ENCODE measurements at places on chromosomes 2 and 18.

- DNase-seq: no peak
Observed at GRCh38 chr2:214651451-214651850, 158.0 kb downstream of the BARD1 start.

- no peak for DNase-seq
Observed at GRCh38 chr18:51668101-51668500, 470.6 kb upstream of the MEX3C start.

DNA sequence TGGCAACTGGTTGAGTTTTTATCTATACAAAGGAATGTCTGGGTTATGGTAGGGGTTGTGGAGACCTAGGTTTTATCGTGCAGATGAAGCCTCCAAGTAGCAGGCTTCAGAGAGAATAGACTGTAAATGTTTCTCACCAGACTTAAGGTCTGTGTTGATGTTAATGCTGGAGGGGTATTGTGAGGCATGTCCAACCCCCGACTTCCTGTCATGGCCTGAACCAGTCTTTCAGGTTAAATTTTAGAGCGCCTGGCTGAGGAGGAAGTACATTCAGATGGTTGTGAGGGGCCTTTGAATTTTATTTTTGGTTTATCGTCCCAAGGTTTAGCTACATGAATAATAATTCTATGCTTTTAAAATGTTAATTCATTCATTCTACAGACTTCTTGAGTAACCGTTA lies 435.1 kb downstream of the DLGAP1 start:
- no peak for DNase-seq

GRCh38 chr2:120385355-120386127 lies 39.6 kb downstream of the INHBB start:
- DNase-seq: no peak

DNA sequence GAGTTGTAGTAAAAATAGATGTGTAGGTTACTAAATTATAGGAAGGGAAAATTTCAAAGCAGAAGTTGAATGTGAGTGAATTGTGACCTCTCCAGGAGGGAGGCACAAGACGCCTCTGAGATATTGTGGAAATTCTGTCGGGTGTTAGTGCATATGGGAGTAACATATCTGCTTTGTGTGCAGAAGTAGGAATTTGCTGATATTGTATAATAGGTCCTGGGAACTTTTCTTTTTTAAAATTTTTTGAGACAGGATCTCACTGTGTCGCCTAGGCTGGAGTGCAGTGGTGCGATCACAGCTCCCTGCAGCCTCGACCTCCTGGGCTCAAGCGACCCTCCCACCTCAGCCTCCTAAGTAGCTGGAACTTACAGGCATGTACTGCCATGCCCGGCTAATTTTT lies 34.7 kb downstream of the UBXN4 start:
- DNase-seq: no peak

DNA sequence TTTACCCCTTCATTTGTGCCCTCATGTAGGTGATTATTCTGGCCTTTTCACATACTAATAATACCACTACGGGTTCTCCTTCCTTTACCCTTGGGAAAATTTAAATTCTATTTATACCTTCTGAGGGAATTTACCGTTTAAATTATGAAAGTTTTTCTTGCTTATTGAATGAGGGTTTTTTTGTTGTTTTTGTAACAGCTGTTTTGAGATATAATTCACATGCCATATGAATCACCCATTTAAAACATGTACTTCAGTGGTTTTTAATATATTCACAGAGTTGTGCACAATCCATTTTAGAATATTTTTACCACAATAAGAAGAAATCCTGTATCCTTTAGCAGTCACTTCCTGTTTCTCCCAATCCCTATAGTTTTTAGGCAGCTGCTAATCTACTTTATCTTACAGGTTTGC lies 54.7 kb downstream of the EML4 start:
- no peak for DNase-seq
